Calu3 (cell line): ENCODE measurements at places on chromosomes 11 and 22. TPM values are rescaled to one million over a fixed set of nuclear protein-coding genes. Genes with fewer than 3 reads are reported as not detected.

GRCh38 chr22:42814215-42814614, 42.9 kb downstream of the ARFGAP3 start:
- no peak for DNase-seq

DNA sequence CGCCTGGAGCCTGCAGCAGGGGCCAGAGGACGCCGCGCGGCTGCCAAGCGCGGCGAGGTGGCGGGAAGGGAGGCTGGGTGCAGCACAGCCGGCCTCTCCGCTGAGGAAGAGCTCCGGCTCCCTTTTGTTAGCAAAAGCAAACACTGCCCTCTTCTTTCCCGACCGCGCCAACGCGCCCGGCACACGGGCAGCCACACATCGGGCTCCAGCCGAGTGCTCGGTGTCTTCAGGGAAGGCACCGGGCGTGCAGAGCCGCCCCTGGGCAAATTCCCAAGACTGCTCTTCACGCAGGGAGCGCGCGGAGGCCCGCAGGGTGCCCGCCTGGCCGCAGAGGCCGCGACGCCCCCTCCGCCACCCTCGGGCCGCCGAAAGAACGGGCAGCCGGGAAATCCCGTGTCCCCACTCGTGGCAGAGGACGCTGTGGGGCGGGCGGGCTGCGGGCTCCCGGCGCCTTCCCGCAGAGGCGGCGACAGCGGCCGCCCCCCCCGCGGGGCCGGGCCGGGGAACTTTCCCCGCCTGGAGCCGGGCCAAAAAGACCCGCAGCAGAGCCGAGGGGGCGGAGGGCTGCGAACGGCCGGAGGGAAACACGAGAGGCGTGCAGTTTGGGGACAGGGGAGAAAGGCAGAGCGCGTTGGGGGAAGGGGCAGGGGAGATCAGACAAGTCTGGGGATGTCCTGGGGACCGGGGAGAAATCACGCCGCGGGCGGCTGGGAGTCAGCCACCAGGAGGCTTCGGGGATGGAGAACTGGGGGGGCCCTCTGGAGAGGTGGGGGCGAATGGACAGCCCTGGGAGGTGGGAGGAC, 931 bp downstream of the CADM1 start:
- peak; percentile 5 for DNase-seq

- DNase-seq: peak; percentile 68
Measured at GRCh38 chr22:30754971-30755758, 60.5 kb downstream of the OSBP2 start.

- DNase-seq: no peak
Measured at GRCh38 chr11:47387944-47388696, 9.8 kb upstream of the SPI1 start.

BACE1 gene
- 9.6 and 10.7 TPM in 2 replicates for total RNA-seq

OR52I1 gene
- total RNA-seq: not detected in 2 replicates
